ENCODE measurements at places on chromosomes 2 and 18.
A peak's percentile ranks its signal among the peaks of the same experiment; 100 is the strongest.

GRCh38 chr2:151357359-151357758 lies at the start of gene TNFAIP6:
Gene TNFAIP6, plus strand, starts transcription at chr2:151357592. Its CDS starts 75 bp downstream, at chr2:151357667.
- DNase-seq: no peak

- DNase-seq: no peak
Observed at GRCh38 chr2:148781544-148781943, 93.5 kb upstream of the KIF5C start.

DNA sequence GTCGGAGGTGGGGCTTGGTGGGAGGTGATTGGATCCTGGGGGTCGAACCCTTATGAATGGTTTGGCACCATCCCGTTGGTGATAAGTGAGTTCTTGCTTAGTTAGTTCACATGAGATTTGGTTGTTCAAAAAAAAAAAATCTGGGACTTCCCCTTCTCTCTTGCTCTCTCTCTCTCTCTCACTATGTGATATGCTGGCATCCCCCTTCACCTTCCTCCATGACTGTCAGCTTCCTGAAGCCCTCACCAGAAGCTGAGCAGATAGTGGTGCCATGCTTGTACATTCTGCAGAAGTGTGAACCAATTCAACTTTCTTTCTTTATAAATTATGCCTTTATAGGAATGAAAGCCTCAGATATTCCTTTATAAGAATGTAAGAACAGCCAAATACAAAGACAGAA lies 269.7 kb upstream of the APCDD1 start:
- DNase-seq: no peak

- DNase-seq: peak; percentile 21
Observed at GRCh38 chr2:9800975-9801726, 42.1 kb upstream of the TAF1B start.

- DNase-seq: no peak
Observed at GRCh38 chr2:95058989-95059641, 33.6 kb downstream of the MAL start.

DNA sequence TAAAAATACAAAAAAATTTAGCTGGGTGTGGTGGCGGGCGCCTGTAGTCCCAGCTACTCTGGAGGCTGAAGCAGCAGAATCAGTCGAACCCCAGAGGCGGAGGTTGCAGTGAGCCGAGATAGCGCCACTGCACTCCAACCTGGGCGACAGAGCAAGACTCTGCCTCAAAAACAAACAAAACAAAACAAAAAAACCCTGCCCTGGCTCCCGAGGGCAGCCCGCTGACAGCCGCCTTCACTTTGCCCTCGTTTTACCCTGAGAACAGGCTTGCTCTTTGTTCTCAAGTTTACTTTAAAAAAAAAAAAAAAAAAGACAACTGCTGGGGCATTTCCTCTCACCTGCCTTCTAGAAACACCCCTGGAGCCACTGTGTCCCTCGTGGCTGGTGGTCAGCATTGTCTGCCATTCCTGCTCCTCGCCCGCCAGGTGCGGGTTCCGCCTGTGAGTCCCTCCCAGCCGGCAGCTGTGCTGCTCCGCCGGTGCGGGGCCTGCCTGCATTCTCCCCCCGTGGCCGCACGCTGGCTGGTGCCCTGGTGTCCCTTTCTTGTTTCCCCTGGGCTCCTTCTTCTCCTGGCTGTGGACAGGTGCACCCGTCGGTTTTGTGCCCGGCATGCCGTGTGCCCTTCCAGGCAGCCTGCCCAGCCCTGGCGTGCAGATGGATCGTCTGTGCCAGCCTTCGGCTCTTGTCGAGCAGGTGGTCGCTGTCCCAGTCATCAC lies 105.7 kb downstream of the USP40 start:
- DNase-seq: no peak

DNA sequence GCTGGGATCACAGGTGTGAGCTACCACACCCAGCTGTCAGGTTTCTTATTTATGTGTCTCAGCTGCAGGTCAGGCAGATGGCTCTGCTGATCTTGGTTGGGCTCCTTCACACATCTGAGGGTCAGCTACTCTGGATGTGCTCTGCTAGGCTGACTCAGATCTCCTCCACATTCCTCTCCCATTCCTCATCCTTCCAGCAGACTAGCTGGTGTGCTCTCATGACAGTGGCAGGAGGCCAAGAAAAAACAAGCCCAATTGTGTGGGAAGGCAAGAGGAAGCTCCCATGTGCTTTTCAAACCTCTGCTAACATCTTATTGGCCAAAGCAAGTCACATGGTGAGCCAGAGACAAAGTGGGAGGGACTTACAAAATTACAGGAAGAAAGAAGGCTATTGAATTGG lies 11.7 kb upstream of the MSH6 start:
- DNase-seq: no peak

All from stimulated activated CD4-positive, alpha-beta T cell treated with anti-CD3 and anti-CD28 coated beads, Interleukin-1b, Interleukin-23, amount 100 ng/mL, for 1 hour (primary cell).